ENCODE measurements at places on chromosomes 5 and 9.

GRCh38 chr5:2188661-2189060, 305.9 kb upstream of the IRX4 start:
- DNase-seq: no peak

GRCh38 chr5:150662731-150663516, 1.9 kb downstream of the MYOZ3 start:
- DNase-seq: no peak

- DNase-seq: no peak
Observed at GRCh38 chr5:109935833-109936490, 246.2 kb downstream of the MAN2A1 start.

GRCh38 chr5:140111859-140112551, 1.9 kb upstream of the PURA start:
- no peak for DNase-seq

GRCh38 chr5:172564883-172565282, 76.2 kb upstream of the NEURL1B start:
- no peak for DNase-seq

DNA sequence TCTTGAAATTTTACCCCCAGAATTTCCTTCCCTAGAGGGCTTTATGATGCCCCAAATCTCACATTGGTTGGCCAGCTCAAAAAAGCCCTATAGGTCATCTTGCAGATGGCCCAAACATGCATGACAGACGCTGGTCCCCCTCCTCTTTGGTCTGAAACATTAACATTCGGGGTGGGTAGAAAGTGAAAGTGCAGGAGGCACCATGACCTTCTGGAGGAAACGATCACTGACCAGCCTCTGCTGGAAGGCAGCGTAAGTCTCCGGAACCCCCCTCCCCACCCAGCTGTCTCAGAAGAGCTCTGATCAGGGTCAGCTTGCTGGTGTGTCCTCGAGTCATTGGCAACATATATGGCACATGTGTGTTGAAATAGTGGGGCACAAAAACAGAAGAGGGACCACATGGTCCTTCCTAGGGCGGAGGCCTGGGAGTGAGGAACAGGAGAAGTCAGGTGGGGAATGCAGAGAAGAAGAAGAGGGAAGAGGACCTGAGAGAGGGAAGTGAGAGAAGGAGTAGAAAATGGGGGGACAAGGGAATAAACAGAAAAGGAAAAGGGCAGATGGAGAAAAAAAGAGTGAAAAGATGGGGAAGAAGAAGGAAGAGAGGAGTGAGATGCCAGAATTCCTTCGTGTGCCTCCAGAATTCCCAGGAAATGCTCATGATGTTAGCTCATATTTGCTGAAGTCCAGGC, 46.2 kb downstream of the IL31RA start:
- no peak for DNase-seq

DNA sequence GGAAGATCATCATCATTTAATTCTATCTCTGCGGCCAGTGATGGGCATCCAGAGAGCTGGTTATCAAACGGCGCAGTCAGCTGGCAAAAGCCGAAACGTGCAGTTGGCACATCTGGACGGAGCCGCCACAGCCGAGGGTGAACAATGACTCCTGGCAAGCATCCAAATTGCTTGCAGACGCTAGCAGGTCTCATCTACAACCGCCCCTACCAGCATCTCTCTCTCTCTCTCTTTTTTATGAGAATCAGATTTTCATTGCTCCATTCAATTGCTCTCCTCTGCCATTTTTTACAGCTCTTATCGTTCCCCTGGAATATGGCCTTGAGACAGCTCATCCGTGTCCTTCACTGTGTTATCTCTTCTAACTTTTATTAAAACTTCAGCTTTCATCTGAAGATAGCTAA, 165.2 kb downstream of the MAPKAP1 start:
- peak; percentile 32 for DNase-seq
